ENCODE measurements at places on chromosomes 5 and 9.

DNA sequence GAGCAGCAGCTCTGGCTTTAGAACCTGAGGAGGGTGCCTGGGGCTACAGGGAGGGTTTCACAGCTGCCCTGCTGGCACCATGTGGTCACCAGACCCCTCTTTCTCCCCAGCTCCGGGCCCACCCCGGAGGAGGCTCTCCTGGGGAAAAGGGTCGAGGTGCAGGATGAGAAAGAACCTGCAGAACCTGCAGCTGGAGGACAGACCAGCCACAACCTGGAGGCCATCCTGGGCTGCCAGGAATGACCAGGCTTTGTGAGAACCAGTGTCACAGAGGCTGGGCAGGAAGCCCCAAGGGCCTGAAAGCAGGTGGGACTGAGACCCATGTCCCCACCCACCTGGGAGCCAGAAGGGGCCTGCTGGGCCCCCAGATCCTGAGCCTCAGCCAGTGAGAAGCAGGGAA lies 23.0 kb downstream of the SEMA4D start:
- DNase-seq = no peak

- no peak for DNase-seq
These were observed 120.0 kb downstream of the C5orf15 start for GRCh38 chr5:133848341-133848811.

- no peak for DNase-seq
These were observed 11.4 kb downstream of the MRPL36 start for GRCh38 chr5:1788200-1788599.

- DNase-seq = no peak
These were observed 110.0 kb upstream of the PRR16 start for GRCh38 chr5:120354126-120354525.

- no peak for DNase-seq
These were observed 641.1 kb downstream of the ISL1 start for GRCh38 chr5:52024359-52024758.

DNA sequence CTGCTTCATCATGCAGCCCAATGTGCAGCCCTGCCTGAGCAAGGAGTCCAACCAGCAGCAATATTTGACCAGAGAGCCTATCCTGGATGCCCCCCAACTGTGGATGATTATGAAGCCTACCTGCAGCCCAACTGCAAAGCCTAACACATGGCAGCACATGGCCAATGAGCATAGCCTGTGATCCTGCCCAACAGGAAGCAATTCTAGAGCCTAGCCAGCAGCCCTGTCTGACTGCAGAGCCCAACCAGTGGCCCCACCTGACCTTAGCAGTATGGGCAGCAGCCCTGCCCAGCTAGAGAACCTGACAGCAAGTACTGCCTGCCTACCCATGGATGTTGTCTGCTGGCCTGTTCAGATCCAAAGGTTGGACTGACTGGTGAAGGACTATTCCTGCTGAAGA lies 97.3 kb upstream of the SH3GL2 start:
- DNase-seq = no peak

DNA sequence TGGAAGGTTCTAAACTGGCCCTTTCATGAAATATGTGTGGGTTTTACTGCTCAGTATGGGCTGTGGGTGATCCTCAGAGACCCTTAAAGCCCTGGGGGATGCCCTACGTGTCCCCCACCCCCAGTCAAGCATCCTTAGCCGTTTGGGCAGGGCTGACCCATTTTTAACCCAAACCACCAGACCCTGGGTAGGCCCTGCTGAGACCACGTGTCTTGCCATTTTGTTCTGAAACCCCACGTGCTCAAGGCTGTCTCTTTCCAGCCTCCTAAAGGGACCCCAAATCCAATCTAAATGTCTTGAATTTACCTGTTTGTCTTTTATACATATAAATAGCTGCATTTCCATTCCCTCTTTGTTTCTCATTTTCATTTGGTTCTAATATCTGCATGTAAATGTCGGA lies 94.9 kb downstream of the PAX5 start:
- no peak for DNase-seq

GRCh38 chr9:5436441-5436840 lies 1.3 kb downstream of the PLGRKT start:
- DNase-seq = no peak

DNA sequence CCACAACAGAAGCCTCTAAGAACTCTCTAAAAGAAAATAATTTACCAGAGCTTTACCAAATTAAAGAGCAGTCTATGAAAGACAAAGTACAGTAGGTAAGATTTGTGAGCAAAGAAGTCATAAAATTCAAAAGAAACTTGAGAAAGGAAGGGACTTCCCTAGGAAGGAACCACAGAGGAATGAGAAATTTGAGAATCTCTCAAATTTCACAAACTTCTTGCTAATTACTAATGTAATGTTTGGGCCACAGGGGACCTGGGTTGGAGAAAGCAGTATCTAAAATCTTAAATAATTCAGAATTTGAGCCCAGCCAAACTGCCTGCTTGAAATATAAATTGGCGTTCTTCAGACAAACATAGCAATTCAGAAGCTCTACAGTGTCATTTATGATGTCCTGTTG lies 225.0 kb upstream of the PRR16 start:
- no peak for DNase-seq

DNA sequence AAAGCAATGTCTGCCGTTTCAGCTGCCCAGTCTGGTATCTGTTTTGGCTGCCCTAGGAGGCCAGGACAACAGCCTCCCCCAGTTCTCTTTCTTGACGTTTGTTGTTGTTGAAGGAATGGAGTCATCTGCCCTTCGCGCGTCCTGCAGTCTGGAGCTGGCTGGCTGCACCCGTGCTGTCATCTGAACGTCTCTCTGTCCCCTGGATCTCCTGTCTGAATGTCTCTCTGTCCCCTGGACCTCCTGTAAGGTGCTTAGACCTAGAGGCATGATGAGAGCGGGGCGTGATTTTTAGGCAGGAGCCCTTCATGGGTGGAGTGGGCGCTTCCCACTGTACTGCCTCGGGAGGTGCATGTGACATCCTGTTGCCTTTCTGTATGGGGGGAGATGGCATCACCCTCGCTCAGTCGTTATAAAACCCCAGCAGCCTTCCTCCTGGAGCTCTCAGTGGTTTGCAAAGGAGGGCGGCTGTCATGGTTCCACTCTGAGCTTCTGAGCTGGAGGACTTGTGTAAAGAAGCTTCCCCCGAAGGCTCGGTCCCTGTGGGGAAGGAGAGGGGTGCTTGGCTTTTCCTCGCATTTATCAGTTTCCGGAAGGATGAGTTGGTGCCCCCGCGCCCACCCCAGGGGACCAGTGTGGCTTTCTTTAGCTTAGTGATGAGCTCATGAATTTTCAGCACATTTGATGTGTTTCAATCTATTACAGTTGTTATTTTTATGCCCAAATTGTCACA lies 49.8 kb upstream of the OLFM1 start:
- no peak for DNase-seq

GRCh38 chr5:149803641-149804468 lies 73.7 kb downstream of the PPARGC1B start:
- no peak for DNase-seq

DNA sequence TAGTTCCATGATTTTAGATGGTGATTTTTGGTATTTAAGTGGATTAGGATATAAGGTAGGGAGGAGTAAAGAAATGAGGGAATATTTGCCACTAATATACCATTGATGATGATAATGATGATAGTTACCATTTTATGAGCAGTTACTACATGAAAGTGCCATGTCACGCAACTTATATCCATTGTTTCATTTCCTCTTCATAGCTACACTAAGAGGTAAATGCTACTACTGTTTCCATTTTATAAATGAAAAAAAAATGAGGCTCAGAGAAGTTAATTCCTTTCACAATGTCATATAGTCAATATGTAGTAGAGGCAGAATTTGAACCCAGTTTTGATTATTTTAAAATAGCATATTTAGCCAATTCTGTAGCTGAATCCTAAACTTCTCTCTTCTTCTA lies 112.2 kb upstream of the ADRA1B start:
- DNase-seq = no peak

- DNase-seq = no peak
These were observed 88.9 kb downstream of the KCNT1 start for GRCh38 chr9:135790850-135791249.

DNA sequence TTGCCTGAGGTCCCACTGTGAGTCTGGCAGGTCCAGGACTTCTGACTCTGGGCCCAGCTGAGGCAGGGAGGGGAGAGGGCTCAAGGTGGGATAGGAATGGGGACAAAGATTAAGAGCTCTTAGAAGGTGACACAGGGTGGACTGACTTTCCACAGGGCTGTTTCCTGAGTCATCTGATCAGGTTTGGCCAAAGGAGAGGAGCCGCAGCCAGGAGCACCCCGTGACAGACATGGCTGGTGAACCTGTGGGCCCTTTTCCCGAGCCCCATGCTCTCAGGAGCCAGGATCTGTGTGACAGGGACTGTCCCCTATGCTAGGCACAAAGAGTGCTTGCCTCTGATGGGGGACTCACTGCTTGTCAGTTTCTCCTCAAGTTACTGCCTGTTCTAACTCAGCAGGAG lies 37.8 kb downstream of the COL27A1 start:
- DNase-seq = no peak

GRCh38 chr5:16037121-16037845 lies 142.3 kb downstream of the MARCHF11 start:
- no peak for DNase-seq

GRCh38 chr9:105290954-105291353 lies 46.5 kb downstream of the SLC44A1 start:
- no peak for DNase-seq

DNA sequence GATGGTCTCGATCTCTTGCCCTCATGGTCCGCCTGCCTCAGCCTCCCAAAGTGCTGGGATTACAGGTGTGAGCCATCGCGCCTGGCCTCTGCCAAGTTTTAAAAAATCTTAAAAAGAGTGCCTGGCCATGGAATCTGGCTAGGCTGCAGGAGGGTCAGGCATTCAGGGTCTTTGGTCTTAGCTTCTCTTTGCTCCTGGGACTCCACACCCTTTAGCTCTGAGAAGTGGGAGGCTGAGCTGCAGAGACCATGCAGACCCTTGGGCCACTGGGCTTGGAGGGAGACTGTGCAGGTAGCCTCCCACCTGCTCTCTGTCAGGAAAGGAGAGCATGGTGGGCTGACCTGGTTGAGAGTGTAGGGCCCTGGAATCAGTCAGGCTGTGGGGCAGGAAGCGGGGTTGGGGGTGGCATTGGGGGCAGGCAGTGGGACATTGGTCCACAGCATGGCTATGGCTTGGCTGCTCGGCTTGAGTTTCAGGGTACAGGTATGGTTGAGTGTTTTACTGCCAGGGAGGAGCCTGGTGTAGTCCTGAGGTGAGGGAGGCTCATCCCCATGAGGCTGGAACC lies 20.8 kb downstream of the PHF2 start:
- no peak for DNase-seq

GRCh38 chr5:122257000-122257399 lies 55.0 kb upstream of the SNCAIP start:
- DNase-seq = no peak

DNA sequence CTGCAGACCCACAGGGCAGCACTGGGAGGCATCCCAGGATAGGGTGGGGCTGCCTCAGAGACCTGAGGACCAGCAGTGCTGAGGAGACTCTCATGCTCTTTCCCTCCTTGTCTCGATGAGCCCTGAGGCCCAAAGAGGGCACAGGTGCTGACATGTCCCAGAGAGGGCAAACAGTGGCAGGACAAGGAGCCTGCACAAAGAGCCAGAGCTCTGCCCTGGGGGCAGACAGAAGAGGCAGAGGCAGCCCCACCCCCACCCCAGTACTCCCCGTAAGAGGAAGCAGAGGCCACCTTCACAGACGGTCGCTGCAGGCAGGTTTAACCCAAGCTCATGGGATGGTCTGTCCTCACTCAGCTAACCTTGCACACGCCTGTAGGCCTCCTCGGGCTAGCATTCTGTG lies 29.4 kb upstream of the TTLL11 start:
- DNase-seq = no peak

DNA sequence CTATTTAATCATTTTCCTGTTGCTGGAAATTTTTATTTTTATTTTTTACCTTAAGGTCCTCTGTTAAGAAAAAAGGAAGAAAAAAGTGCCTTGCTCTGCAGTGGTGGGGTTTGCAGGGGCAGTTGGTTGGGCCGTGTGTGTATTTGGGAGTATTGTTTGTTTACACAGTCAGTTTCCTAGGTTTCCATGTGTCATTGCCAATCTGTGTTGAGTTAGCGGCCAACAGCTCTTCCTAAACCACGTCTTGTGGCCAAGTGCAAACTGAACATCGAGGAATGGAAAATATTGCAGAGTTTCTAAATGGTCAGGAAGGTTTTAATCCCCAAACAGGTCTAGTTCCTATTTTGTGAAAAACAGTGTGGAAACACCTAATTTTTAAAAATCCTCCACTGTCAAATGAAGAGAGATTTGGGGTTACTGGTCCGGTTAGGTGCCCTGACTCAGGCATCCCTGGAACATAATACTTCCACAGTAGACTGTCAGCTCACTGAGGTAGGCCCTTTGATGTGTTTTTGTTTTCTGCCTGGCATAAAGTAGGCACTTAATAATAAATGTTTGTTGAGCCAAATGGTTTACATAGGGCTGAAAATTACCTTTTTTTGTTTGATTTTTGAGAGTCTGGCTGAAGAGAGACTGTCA lies 37.0 kb downstream of the MAMDC2 start:
- DNase-seq = peak; percentile 24

GRCh38 chr5:39198127-39198526 lies 21.2 kb downstream of the FYB1 start:
- DNase-seq = no peak

DNA sequence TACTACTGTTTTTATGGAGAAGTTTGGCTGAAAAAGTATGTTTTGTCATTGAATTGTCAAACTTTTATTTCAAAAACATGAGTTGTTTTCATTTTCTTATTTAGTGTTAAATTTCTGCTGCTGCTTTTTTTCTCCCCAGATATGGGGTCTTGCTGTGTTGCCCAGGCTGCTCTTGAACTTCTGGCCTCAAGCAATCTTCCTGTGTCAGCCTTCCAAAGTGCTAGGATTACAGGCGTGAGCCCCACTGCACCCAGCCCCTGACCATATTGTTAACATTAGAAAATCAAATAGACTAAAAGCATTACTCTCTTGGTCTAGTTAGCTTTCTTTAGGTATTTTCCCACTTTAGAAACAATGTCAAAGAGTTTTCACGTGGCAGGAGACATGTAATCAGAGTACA lies 215.3 kb downstream of the KDM4C start:
- DNase-seq = no peak

DNA sequence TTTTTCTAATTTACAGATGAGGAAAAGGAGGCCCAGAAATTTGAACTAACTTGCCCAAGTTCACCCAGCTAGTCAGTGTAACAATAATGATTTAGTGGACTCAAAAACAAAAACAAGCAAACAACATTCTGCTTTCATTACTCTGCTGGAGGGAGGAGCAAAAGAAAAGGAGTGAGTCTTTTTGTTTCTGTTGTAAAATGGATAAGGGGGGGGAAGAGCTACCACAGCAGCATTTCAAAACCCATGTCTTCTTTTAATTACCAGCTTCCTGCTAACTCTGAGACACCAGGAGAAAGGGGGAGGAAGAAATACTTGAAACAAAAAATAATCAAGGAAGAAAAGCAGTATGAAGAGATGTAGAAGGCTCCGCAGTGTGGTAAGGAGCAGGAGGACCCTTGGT lies 39.2 kb upstream of the EQTN start:
- DNase-seq = no peak
